ENCODE measurements at places on chromosomes 3 and 15.

DNA sequence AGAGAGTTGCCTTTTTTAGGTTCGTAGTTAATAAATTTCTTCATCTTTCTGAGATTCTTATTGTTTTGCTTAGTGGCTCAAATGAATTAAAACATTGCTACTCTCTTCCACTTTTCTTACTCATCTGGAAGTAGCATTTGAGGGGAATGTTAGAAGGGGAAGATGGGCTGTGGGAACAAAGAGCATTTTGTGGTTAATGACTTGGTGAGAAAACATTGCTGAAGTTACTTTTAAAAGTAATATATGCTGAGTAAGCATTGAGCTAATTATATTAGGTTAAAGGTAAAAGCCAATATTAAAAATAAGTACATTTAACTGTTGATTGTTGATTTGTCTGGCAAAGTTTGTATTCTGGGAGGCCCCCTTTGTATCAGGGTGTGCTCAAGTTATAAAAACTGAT, 5.7 kb downstream of the MORF4L1 start:
- DNase-seq, result no peak

DNA sequence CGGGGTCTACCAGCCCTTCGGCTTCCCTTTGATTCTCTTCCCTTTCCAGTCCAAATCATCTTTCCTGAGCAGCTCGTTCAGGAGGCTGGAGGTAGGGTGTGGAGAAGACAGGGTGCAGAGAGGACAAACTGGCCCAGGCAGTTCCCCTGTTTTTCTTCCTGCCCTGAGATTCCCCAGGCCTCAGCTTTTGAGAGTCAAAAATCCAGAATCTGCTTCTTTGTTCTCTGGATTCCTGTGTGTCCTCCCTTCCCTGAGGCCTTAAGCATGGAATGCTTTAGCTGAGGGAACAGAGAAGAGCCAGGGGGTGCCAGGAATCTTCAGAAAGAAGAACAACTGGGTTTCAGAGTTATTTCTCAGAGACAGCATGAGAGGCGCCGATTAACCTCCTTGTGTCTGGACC, 26.7 kb upstream of the LRTM1 start:
- DNase-seq, result no peak

DNA sequence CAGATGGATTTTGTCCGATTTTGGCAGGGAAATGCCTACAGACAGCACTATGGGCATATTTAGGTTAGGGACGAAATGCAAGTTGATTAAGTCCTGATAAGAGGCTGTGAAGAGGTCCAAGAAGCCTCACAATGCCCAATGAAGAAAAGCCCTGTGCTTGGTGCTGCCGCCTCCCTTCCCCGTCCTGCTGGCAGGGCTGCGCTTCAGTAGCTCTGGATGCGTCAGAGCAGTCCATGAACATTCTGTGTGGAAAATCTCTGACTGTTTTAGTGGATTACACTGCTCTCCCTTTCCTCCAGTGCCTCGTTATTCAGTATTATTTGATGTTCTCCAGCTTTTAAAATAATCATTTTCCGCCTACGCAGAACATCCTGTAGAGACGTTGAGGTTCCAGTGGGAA, 39.6 kb downstream of the MLH1 start:
- no peak for DNase-seq

GRCh38 chr3:55868347-55868746, 381.2 kb upstream of the WNT5A start:
- no peak for DNase-seq

GRCh38 chr3:103499132-103499900, 1064.5 kb downstream of the ZPLD1 start:
- no peak for DNase-seq

Measured in H7 (cell line).